Suppressor macrophage treated with lipopolysaccharide for 4 hours (primary cell): ENCODE measurements at places on chromosomes 13 and 19.

DNA sequence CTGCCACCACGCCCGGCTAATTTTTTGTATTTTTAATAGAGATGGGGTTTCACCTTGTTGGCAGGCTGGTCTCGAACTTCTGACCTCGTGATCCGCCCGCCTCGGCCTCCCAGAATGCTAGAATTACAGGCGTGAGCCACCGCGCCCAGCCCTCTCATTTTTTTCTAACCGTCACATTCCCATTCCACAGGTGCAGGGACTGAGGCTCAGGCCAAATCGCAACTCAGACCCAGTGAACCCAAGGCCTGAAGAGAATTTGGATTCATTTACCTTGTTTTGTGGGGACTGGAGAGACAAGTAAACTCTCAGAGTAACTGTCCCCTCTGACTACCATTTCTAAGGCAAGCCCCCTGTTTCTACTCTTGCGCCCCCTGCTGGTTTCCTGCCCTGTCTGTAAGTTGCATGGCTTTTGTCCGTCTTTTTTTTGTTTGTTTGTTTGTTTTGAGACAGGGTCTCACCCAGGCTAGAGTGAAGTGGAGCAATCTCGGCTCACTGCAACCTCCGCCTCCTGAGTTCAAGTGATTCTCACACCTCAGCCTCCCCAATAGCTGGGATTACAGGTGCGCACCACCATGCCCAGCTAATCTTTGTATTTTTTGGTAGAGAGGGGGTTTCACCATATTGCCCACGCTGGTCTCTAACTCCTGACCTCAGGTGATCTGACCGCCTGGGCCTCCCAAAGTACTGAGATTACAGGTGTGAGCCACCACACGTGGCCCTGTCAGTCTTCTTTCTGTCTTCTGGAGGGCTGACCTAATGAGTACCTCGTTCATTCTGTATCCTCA lies 2.3 kb upstream of the STRN4 start:
- DNase-seq = peak; percentile 89

DNA sequence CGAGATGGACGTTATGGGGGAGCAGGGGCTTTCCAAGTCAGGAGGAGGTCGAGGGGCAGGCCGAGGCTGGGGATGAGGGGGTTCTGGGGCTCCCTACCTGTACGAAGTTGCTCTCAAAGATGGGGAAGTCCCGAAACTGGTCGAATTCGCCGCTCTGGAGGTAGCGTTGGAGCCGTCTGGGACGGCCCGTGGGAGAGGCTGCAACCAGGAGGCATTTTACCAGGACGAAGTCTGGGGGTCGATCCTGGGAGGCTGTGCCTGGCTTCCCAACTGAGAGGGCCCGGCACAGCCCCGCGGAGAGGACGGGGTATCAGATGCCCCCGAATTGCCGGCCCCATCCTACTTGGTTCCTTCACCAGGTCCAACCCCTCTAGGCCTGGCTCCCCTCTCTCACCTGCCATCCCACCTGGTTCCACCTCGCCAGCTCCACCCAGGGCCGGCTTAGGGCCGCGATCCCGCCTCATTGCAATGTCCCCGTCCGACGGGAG lies 527 bp upstream of the EMC10 start:
- no peak for DNase-seq

- DNase-seq = no peak
These were observed 335.7 kb downstream of the DCT start for GRCh38 chr13:94143624-94144350.

GRCh38 chr19:34124828-34125227 lies 47.5 kb upstream of the LSM14A start:
- no peak for DNase-seq

- no peak for DNase-seq
These were observed 198.6 kb downstream of the TEX29 start for GRCh38 chr13:111519041-111519440.

DNA sequence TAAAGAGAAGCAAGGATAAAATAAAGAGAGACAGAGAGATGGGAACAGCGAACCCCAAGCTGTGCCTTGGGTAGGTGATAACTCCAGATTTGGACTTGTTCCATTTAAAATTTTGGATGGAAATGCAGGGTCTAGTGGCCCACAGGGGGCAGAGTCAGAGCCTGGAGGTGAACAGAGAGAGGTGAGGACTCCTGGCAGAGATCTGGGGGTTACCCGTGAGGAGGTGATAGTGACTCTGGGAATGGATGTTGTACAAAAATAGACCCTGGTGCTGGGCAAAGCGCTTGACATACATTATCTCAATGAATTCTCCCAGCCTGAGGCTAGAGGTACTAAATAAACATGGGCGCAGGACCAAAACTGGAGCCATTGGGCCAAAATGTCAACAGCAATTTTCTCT lies 14.3 kb upstream of the DHRS12 start:
- DNase-seq = no peak

DNA sequence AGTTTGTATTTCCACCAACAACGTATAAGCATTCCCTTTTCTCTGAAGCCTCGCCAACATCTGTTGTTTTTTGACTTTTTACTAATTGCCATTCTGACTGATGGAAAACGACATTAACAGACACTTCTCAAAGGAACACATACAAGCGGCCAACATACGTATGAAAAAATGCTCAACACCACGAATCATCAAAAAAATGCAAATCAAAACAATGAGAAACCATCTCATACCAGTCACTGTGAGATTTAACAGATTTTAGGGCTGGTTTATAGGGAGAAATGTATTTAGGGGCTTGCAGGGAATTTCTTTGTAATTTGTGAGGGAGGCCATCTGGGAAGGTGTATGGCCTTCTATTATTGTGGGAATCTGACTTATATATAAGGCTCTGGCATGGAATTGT lies 2.8 kb upstream of the DZIP1 start:
- no peak for DNase-seq

DNA sequence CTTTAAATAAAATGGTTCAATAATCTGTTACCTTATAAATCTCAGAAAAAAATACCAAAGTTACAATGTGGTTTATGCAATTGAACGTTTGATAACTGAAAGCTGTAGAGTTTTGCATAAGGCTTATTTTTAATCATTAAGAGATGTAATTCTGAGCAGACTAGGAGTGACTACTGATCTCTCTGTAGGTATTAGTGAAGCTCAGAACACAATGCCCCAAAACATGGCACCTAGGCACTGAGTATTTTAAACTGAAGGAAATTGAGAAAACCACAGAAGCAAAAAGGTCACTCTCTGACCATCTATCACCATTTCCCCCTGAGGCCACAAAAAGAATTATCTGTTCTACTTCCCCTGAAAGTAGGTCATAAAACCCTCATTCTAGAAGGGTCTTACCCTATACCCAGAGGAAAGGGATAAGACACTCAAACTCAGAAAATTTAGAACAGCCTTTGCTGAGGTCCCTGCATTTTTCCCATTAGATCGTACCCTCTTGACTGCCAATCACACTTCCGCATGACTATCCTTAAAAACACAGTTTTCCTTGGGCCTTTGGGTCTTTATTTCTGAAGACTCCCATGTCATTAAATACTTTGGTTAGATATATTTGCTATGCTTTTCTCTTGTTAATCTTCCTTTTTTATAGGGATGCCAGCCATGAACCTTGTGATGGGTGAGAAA lies 158.1 kb downstream of the PCDH9 start:
- no peak for DNase-seq
